CD4-positive, alpha-beta T cell treated with Interleukin-4 for 1 hour (primary cell): ENCODE measurements at places on chromosomes 5 and 9.

DNA sequence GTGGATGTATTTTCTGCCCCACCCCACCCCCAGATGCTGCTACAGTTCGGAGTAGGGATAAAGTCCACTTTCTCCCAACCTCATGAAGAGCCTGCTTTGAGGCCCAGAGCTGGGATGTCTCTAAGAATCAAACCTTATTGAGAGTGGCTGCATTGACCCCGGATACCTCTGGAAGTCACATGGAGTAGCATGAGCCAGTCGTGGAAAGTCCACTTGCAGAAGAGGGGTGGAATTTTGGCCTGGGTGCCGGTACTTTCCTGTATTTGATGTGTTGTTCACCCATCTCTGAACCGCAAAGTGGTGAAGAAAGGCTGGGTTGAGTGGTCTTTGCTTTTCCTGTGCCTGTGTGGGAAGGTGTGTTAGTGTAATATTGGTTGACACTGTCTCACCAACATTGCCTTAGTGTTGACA is 3.7 kb downstream of the OTULIN start:
- peak; percentile 66 for DNase-seq

DNA sequence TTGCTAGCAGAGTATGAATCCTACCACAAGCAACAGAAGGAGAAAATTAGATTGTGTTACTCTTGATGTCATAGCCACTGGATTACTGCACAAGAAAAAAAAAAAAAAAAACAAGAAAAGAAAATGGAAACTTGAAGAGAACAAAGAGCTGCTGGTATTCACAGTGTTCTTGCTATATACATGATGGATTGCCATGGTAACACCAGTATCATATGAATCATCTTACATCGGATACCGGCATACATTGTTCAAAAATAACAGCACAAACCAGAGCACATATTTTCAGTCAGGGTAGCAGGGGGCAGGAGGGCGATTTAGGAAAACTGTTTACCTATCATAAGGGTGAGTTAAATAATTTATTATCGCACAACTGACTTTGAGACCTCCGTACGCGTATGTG is 472.9 kb downstream of the PDE4D start:
- DNase-seq: no peak

GRCh38 chr5:179196405-179197079 is 136.4 kb downstream of the ZNF354C start:
- no peak for DNase-seq

- DNase-seq: no peak
These were observed 37.3 kb downstream of the PROP1 start for GRCh38 chr5:177958696-177959095.

GRCh38 chr9:33698267-33698666 is 97.1 kb upstream of the PRSS3 start:
- DNase-seq: no peak

GRCh38 chr5:80757290-80757689 is 102.5 kb upstream of the DHFR start:
- DNase-seq: no peak

DNA sequence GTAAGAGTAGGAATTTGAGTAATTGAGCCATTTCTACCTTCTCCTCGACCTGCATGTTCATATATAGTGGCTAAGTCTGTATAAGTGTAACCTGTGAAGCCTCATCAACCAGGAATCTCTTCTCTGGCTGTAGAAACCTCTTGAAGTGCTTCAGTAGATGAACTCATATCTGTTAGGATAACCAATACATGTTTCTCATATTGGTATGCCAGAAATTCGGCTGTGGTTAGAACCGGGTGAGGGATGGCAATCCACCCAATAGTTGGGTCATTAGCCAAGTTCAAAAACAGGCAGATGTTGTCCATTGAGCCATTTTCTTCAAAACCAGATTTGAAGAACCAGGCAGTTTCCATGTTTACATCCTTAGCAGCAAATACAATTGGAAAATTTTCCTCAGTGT is 28.9 kb upstream of the GSN start:
- DNase-seq: no peak

- DNase-seq: no peak
These were observed 127.6 kb downstream of the SLIT3 start for GRCh38 chr5:169173372-169173771.

DNA sequence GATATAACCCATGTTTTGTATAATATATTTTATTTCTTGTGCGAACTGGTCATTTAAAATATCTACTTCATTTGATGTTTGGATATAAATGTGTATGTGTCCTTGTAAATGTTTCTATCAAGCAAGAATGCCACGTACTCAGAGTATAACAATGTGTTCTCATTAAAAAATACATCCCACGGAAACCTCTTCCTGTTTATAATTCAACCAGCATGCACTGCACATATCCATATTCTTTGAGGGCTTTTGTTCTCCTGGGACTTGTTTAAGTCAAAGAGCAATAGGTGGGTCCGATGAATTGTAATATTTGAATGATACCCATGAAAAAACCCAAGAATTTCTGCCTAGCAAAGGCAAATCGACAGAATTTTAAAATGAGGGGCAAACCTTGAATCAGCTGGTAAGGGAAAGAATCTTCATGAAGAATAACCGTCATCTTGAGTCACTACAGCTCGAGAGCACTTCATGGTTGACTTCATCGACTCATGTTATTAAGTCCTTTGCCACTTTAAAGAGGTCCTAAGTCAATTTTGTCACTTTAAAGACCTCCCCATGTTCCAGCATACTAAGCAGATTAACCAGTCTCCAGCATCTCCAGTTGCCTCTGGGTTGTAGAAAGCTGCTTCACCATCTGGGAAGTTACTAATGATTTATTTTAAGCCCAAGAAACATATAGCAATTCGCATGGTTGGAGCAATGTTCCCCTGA is 80.6 kb downstream of the NPR3 start:
- no peak for DNase-seq

DNA sequence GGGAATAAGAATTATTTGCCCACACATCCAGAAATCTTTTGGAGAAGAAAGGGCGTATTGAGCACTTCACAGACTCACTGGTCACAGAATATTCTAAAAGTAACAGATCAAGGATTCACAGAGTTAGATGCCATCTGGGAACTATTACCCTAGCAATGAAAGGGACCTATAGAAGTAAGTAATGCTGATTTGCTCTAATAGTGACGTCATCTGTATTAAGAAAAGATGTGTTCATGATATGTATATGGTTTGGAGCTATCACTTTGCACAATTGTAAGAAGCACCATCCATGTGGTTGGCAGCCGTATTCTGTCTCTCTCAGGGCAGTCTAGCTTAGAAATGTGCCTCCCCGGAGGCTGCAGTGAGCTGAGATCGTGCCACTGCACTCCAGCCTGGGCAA is 52.8 kb upstream of the SV2C start:
- DNase-seq: no peak

- DNase-seq: no peak
These were observed 5.7 kb downstream of the NTMT1 start for GRCh38 chr9:129631674-129632129.

- peak; percentile 38 for DNase-seq
These were observed 51.4 kb upstream of the CHSY3 start for GRCh38 chr5:129852747-129853352.

DNA sequence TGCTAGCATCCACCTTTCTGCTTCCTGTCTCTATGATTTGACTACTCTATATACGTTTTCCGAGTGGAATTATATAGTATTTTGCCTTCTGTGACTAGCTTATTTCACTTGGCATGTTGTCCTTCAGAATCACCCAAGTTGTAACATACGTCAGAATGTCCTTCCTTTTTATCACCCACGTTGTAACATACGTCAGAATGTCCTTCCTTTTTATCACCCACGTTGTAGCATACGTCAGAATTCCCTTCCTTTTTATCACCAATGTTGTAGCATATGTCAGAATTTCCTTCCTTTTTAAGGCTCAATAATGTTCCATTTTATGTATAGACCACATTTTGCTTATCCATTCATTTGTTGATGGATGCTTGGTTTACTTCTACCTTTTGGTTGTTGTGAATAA is 22.9 kb upstream of the TAS2R1 start:
- DNase-seq: no peak

GRCh38 chr5:145157841-145158240 is 677.3 kb downstream of the PRELID2 start:
- no peak for DNase-seq

- no peak for DNase-seq
These were observed 21.0 kb upstream of the UBLCP1 start for GRCh38 chr5:159241946-159242552.

DNA sequence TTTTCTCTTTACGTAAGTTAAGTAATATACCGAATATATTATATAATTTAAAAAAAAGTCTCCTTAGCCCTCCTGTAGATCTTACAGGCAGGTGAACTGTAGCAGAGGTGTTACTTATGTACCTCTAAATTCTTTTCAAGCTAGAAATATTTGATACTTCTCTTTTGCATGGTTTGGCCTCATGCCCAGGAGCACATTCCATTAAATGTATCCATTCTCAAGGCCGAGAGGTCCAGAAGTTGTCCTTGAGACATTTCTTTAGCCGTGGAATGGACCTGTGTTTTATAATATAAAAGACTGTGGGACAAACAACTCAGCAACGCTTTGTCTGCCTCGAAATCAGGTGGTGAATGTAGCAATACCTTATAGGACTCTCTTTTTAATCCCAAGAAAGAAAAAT is 184.5 kb downstream of the TRIO start:
- DNase-seq: no peak

DNA sequence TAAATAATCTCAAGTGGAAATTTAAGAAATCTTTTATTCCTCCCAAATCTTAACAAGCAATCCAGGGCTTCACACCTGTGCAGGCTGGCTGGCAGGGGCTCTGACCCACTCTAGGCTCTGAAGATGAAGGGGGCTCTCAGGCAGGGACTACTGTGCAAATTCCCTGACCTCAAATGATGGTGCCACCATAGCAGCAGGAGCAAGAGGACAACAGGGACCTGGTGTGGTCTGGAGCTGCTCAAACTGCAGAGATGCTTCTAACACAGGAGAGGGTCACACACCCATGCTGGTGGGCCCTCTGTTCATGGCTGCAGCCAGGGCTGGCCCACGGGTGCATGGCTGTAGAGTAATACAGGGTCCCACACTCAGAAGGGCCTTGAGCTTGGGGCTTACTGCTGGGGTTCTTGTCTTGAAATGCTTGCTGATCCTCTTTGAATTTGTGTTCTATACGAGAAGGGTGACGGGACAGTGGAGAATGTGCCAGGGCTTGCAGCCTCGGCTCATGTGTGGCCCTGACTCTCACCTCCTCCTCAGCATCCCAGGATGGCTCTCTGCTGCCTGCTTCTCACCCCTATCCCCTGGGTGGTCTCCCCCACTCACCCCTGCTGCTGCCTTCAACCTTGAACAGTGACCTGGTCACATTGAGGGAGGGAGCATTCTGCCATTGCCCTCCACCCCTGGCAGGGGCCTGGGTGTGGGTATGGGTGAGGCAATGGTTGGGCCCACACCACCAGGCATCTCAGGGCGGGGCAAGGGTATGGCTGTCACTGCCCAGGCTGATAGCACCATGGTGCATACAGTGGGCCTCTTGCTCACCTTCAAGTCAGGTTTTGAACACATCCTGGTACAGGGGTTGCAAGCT is 191.7 kb downstream of the FSTL4 start:
- DNase-seq: no peak

- no peak for DNase-seq
These were observed 126.0 kb upstream of the CACNA1B start for GRCh38 chr9:137751616-137752015.

DNA sequence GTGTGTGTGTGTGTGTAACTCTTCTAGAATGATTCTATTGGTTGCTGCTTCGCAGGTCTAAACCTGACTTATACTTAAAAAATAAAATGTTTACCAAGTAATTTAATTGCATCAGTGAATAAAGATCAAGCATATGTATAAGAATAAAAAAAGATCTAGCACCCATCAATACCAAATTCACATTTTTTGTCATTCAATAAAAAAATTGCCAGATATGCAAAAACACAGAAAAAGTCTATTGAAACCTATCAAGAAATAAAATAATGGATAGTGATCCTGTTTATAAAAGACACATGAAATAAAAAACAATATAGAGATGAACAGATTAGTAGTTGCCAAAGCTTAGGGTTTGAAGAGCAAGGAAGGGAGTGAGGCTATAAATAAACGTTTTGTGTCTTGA is 2095.0 kb upstream of the ACO1 start:
- no peak for DNase-seq

GRCh38 chr5:124712731-124713305 is 33.6 kb downstream of the ZNF608 start:
- DNase-seq: no peak

GRCh38 chr5:34484216-34484920 is 171.8 kb upstream of the RAI14 start:
- DNase-seq: no peak

- no peak for DNase-seq
These were observed 53.3 kb upstream of the CTSL start for GRCh38 chr9:87672586-87672985.

DNA sequence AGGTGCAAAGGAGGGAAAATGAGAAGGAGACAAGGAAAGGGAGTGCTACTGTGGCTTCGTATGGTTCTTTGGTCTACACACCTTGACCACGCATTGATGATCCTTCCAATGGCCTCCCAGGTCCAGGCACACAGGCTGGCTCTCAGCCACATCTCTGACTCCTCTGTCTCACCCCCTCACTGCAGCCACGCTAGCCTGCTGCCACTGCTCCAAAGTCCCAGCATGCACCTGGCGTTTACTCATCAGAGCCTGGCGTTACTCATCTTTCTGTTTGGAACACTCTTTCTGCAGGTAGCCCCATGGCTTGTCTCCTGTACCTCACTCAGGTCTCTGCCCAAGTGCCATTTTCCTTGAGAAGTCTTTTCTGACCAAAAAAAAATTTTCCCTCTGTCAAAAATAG is 195.5 kb downstream of the SNCAIP start:
- no peak for DNase-seq

DNA sequence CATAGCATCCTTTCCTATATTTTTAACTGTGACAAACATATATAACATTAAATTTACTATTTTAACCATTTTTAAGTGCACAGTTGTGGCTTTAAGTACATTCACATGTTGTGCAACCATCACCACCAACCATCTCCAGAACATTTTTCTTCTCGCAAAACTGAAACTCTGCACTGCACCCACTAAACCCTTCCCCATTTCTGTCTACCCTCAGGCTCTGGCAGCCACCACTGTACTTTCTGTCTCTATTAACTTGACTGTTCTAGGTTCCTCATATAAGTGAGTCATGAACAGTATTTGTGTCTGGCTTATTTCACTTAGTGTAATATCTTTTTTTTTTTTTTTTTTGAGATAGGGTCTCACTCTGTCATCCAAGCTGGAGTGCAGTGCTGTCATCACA is 25.5 kb downstream of the KCNMB1 start:
- peak; percentile 9 for DNase-seq

GRCh38 chr5:28164568-28164967 is 1126.2 kb upstream of the CDH9 start:
- no peak for DNase-seq
